ENCODE measurements at places on chromosomes 16 and 17.

- no peak for DNase-seq
Observed at GRCh38 chr16:979859-980594, 1.5 kb upstream of the SOX8 start.

GRCh38 chr17:16281351-16281750 lies 64.3 kb downstream of the PIGL start:
- DNase-seq = no peak

- no peak for DNase-seq
Observed at GRCh38 chr17:77928519-77929179, 29.9 kb upstream of the TNRC6C start.

DNA sequence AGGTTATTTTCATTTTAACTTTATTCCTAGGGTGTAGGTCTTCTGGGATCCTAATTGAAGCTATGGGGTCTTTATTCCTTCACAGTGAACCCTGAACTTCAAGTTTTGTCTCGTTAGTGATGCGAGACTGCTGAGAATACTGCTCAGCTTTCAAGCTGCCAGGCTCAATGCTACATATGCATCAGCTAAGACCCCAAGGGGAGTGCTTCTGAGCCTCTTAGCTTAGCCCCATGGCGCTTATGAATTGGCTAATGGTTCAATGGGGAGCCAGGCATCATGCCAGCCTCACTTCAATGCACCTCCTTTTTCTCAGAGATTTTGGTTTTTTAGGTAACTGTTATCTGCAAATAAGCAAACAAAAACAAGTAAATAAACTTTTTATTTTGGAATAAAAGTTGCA lies 94.1 kb upstream of the SIAH1 start:
- DNase-seq = no peak

DNA sequence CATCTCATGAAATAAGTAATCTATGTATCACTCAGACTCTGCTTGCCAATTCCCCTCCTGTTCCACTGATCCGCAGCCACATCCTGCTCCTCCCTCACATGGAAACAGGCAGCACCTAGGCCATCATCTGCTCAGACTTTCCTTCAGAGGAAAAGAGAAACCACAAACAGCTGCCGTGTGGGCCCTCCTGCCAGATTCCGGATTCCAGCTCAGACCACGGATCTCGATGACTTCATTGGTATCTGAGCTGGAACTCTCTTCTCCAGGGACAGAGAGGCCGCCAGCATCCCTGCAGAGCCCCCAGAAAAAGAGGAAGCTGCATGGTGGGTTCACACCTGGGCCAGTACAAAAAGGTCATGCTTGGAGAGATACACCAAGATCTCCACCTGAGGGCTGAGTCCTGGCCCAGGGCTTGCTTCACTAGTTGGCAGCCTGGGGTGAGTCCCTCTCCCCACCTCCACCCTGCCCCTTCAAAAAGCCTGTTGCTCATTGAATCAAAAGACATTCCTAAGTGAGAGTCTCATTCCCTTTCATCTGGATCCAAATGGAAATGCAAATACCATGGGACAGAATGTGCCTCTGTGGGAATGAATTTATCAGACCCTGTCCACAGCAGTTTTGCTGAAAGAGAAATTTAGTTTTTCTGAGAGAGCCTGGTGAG lies 47.2 kb downstream of the HOXB1 start:
- peak; percentile 61 for DNase-seq
